ENCODE measurements at places on chromosomes 6 and 20.

- no peak for DNase-seq
These were observed 222.8 kb downstream of the UST start for GRCh38 chr6:148969603-148970061.

DNA sequence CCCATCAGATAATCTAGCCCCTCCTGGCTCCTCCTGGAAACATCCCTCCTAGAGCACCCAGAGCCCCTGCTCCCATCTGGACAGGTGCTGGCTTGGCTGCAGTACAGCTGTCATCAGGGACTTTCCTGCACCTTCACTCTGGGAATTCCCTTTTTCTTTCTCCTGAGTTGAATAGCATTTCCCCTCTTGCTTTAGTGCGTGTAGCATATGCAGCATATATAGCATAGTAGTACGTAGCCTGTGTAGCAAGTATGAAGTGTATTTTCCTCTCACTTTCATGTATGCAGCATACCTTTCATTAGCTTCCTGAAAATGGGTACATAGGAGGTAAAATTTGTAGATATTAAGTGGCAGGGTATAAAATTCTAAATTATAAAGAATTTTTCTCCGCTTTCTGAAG is 352.9 kb downstream of the ESR1 start:
- no peak for DNase-seq

DNA sequence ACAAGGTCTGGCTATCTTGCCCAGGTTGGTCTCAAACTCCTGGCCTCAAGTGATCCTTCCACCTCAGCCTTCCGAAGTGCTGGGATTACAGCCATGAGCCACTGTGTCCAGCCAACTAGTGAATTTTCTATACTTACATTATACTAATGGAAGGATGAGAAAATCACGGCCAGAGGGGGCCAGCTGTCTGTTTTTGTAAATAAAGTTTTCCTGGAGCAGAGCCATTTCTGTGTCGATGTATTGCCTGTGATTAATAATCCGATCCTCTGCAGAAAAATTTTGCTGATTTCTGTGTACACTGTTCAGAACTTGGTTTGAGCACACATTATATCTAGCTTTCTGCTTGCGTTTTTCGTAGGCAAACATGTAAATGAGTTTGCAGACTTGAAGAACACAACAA is 28.8 kb downstream of the PTPRT start:
- DNase-seq, result no peak

DNA sequence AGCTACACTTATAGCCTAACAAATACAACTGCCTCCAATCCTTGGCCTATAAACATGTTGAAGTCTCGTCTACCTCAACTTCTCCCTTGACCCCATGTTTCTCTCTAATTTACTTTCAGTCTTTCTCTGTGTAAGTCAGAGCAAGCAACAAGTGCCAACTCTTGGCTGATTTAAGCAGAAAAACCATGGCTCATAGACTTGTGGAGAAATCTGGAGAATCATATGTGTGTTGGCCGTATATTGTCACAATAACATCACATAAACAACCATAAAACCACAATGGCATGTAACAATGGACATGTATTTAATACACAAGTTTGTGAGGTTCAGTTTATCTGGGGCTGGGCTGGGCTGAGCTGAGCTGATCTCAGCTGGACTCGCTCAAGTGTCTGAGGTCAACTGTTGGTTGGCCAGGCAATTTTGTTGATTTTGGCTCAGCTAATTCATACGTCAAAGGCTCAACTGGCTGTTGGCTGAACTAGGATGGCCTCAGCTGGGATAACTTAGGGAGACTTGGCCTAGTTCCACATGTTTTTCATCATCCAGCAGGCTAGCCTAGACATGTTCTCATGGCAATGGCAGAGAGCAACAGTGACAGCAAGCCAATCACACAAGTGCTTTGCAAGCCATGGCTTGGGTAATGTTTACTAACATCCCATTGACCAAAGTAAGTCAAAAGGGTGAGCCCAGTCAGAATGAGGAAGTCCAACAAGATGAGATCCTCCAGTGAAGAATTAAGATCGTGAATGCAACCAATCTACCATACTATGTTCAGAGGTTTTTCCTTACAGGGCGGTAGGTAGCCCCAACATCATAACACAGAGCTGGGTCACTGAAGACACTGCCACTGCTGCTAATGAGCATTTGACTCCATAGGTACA is 12.9 kb upstream of the TBC1D22B start:
- no peak for DNase-seq

GRCh38 chr6:99790679-99791078 is 184.0 kb downstream of the PRDM13 start:
- DNase-seq, result no peak

GRCh38 chr6:134272374-134272773 is 45.5 kb downstream of the SGK1 start:
- DNase-seq, result no peak

GRCh38 chr6:22783931-22784330 is 214.6 kb downstream of the HDGFL1 start:
- no peak for DNase-seq

GRCh38 chr20:25484224-25484846 is 76.9 kb downstream of the GINS1 start:
- no peak for DNase-seq
